ENCODE measurements at places on chromosomes 1 and 21.
A peak's percentile ranks its signal among the peaks of the same experiment; 100 is the strongest.

DNA sequence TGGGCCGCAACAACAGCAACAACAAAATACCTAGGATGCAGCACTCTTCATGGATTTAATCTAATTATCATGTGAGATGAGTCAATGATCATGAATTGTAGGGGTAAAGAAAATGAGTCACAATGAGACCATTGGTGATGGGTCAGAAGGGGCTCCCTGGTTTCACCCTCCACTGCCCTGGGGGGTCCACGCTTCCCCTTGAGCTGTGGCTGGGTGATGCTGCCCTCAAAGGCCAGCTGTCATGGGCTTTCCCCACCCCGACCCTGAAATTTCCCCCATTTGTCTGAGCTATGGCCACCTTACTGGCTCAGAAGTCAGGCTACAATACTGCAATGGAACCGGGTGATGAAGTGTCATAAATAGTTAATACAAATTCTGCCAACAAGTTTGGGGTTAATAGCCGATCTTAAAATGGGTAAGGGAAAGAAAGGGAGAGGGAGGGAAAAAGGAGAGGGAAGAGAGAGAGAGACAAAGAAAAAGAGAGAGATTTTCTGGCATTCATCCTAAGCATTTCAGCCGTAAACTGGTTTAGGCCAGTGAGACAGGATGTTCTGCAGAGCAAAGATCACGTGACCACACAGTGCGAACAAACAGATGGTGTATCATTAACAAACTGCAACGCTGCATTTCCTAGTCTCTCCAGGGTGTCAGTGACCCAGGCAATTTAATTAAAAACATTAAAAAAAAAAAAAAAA lies 143.4 kb upstream of the ERRFI1 start:
- DNase-seq, result peak; percentile 81

GRCh38 chr21:28385845-28386244 lies 606.8 kb downstream of the LTN1 start:
- no peak for DNase-seq

- no peak for DNase-seq
Measured at GRCh38 chr1:15167386-15167785, 13.8 kb downstream of the TMEM51 start.

GRCh38 chr21:33901412-33902288 lies 14.0 kb downstream of the ATP5PO start:
- DNase-seq, result peak; percentile 55

DNA sequence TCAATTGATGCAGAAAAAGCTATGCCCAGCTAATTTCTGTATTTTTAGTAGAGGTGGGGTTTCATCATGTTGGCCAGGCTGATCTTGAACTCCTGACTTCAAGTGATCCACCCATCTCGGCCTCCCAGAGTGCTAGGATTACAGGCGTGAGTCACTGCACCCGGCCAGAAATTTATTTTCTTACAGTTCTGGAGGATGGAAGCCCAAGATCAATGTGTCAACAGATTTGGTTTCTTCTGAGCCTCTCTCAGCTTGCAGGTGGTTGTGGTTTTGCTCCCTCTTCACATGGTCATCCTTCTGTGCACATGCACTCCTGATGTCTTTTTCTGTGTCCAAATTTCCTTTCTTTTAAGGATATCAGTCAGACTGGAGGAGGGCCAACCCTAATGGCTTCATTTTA lies 35.6 kb downstream of the SHCBP1L start:
- no peak for DNase-seq

DNA sequence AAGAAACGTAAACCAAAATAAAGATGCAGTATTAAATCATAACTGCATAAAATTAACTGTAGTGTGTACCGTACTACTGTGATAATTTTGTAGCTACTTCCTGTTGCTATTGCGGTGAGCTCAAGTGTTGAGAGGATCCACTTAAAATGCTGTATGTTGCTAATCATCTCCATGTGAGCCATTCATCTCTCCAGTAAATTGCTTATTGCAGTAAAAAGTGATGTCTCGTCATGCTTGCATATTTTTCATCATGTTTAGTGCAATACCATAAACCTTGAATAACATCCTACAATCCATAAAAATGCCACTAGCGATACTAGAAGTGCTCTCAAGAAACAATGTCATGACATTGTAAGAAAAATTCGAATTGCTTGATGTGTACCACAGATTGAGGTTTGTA lies 66.3 kb downstream of the RAVER2 start:
- DNase-seq, result no peak

DNA sequence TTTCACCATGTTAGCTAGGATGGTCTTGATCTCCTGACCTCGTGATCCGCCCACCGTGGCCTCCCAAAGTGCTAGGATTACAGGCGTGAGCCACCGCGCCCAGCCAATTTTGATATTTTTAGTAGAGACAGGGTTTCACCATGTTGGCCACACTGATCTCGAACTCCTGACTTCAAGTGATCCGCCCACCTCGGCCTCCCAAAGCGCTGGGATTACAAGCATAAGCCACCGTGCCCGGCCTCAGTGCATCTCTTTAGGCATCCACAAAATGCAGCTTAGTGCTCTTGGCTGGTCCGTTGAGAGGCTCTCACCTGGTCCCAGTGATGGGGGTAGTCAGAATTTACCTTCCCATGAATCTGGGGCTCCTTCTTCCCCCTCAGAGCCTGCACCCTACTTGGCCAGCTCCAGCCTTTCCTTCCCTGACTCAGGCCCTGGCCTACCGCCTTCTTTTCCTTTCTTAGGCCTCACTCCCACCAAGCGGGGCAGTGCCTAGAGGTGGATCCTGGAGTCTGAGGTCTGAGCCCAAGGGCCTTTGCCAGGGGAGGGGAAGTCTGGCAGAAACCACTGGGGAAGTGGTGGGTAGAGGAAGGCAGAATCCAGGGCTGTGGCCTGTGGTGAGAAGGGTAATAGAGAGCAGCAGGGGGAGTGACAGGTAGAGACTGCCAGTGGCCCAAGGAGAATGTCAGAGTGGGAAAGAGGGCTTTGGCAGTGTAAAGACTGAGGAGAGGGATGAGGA lies 3.7 kb downstream of the LENEP start:
- no peak for DNase-seq

DNA sequence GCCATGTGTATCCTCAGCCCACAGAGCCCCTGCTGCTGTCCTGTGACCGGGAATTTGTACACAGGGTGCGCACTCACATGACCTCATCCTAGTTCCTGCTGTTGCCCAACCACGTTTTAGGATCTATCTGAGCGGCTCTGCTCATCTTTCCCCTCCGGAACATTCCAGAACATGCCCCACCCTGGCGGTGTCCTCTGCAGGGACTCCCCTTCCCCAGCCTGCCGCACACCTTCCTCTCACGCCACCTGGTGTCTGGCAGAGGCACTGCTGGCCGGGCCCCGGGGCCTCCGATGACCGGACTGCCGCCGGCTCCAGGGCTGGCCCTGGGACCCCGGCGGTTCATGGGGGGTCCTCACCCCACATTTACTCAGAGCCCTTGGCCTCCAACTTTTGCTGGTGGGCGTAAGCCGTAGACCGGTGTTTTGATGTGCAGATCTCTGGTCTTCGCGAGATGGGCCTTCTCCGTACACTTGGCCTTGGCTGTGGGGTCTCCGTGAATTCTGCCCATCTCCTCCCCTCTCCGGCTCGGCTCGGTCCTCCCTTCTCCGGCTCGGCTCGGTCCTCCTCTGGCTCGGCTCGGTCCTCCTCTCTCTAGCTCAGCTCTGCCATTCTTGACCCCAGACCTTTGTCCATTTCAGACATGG lies 29.5 kb downstream of the ARHGEF16 start:
- DNase-seq, result peak; percentile 50

GRCh38 chr1:185973645-185974044 lies 239.5 kb downstream of the HMCN1 start:
- peak; percentile 60 for DNase-seq

- DNase-seq, result peak; percentile 60
Measured at GRCh38 chr1:223628233-223629125, 37.0 kb downstream of the CAPN8 start.

DNA sequence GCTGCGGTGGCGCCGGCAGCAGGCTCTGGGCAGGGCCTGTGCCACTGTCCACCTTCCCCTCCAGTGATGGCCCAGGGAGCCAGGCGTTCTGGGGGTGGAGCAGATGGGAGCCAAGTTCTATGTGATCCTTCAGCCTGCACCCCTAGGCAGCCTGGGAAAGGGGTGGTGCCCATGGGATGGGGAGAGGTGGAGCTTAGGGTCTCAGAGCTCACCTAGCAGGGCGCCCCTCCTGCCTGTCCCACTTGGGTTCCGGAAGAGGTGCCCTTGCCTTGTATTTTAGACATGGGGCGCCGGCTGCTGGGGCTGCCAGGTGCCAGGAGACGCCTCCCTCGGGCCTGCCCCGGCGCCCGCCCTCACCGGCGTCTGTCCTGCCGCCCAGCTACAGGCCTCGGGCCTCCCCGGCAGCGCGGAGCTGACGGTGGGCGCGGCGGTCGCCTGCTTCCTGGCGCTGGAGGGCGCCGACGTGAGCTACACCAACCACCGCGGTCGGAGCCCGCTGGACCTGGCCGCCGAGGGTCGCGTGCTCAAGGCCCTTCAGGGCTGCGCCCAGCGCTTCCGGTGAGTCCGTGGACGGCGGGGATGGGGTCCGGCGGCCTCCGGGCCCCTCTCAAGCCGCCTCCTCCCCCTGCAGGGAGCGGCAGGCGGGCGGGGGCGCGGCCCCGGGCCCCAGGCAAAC lies 3.1 kb upstream of the MMP23B start:
- DNase-seq, result no peak

DNA sequence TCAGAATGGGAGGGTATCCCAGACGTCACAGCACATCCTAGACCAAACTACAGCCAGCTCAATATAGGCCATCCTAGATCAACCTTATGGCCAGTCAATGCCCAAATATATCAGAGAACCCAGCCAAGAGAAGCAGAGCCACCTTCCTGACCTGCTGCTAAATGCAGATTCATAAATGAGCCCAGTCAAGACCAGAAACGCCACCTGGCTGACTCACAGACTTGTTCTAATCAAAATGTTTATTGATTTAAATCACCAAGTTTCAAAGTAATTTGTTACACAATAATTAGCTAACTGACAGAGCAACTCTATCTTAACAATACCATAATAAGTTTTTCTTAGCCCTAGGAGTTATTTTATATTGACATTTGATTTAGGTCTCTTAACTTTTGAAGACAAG lies 28.6 kb downstream of the ZNF644 start:
- DNase-seq, result no peak

- peak; percentile 35 for DNase-seq
Measured at GRCh38 chr1:184242507-184242943, 144.3 kb upstream of the C1orf21 start.

DNA sequence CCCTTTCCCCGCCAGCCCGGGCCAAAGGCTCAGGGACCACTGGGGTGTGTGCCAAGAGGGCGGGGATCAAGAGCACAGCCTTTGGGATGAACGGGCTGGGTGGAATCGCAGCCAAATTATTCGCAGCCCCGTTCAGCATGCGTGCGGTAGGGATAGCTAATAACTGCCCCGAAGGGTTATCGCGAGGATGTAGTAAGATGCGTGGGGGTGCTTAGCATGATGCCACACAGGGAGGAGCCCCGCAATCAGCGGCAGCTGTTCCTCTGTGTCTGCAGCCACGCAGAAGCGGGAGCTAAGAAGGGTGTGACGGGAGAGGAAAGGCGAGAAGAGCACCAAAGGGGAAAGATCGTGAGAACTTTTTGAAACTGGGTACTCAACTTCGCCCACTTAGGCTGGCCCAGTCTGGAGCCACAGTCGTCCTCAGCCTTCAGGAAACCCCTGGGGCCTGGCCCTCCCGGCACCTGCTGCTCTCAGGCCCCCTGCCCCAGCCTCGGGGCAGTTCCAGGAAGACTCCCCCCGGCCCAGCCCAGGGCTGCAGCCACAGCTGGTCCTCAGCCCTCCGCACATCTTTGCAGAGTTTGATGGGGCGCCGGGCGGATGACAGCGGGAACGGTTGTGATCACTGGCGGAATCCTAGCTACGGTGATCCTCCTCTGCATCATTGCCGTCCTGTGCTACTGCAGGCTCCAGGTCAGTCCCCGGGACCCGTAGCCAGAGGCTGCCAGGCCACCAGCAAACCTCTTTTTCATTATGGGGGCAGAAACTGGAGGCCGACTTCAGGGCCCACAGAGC lies 64.9 kb downstream of the TOR1AIP2 start:
- DNase-seq, result no peak

DNA sequence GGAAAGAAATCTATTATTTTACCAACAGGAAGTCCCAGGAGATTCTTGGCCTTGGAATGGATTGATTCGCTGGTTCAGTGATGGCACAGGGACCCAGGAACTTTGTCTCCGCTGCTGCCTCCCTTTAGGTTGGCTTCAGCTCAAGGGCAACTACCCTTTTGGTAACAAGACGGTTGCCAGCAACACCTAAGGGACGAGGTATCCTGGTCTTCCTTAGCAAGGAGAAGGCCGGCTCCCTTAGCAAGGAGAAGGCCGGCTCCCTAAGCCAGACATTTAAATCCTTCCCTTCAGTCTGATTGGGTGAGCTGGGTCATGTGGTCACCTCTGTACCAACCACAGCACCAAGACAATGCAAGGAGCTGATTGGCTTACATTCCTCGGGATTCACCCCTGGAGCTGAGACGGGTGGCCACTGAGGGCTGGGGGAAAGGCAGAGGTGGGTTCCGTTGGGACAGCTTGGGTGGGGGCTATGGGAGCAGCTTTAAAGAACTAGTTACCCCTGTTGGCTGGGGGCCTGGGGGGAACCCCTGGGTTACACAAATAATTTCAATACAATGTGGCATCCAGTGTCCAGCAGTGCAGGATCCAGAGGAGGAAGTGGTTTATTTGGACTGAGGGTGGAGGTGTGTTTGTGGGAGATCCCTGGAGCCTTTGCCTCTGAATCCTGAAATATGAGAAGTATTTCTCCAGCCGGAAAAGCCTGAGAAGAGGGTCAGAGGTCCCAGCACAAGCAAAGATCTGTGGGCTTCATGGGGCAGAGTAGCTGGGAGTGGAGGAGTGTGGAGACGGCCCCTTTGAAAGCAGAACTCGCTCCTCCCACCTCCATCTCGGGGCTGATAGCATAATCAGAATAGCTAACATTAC lies 20.7 kb upstream of the CLIC4 start:
- peak; percentile 41 for DNase-seq

GRCh38 chr1:23567629-23567995 lies 8.3 kb upstream of the ID3 start:
- DNase-seq, result no peak

DNA sequence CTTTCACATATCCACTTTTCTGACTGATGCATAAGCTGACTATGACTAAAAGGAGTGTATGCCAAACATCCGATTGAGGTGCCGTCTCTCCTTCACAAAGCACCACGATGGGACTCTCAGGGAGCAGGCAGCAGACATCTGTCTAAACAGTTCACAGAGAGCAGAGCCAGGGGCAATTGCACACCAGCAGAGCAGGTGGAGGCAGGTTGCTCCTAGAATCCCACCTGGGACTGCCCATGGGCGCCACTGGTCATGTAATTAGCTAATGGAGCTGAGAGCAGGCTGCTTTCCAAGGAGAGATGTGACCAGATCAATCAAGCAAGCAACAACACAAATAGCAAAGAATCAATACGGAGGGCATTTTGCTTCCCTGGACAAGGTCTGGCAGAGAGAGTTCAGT lies 30.5 kb upstream of the COA6 start:
- no peak for DNase-seq

DNA sequence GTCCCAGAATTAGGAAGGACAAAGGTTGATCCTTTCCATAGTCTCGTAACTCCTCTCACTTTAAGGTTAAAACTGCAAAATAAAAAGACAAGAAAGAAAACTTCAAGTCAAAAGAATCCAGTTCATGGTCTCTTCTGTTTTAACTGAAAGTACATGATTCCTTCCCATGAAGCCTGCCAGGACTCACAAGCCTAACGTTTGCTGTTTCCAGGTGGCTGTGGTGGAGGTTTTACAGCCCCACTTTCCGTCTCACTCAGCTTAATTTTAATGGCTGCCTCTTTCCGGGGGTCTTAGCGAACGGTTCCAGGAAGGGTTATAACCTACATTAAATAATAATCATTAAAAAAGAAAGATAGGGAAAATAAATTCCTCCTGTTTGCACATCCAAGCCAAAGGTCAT lies 136.8 kb upstream of the SPAG17 start:
- no peak for DNase-seq

GRCh38 chr1:39996396-39997004 lies 41.6 kb downstream of the MFSD2A start:
- no peak for DNase-seq
